ENCODE measurements at places on chromosomes 4 and X.

GRCh38 chr4:156053174-156053573, 99.5 kb upstream of the CTSO start:
- DNase-seq, result no peak

DNA sequence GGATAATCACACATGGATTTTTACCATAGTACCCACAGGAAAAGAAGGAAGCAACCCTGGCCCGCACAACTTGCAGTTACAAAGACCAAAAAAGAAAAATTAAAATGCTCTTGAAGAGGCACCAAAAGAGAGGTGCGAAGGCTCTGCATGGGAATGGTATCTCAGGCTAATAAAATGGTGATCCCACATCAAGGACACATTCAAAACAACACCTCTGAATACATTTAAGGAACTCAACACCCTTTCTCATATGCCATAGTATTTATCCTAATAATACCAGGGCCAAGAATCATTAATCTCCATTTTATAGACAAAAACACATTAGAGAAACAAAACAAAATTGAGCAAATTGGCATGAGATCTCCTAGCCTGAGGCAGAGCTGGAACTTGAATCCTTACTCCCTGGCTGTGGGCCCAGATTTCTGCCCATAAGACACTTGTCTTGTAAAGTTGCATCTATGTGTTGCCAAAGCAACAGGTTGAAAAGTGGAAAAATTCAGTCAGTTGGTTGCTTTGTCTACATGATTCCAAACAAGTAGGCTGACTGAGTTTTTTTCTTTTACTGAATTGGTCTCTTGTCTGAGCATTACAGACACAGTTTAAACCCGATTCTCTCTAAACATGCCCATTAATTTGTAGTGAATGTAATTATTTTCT, 33.5 kb downstream of the GUCY2F start:
- DNase-seq, result no peak

DNA sequence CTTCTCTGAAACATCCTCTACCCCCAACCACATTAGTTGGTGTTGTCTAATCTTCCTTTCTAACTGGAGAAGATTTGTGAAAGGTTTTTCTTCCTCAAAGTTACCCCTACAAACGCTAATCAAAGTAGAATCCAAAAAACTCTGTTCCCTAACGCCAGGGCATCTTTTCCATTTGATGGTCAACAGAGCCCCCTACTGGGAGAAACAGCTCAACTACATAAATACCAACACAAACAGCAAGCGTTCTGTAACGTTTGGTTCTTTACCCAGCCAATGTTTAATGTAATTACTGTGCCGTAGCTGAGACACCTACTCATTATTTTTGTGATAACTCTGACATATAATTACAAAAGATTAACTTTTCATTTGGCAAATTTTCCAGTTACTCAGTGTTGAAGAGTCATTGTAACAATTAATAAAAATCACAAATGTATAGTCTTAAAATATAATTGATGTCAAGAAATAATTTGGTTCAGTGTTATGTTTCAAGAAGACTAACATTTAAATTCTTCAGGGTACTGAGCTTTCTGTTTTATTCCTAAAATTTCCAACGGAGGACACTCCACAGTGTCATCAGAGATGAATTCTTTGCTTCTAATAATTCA, 94.9 kb upstream of the TBC1D9 start:
- DNase-seq, result no peak

- DNase-seq, result no peak
Measured at GRCh38 chr4:42709392-42710065, 52.6 kb upstream of the ATP8A1 start.

- no peak for DNase-seq
Measured at GRCh38 chr4:100985576-100985975, 361.8 kb downstream of the PPP3CA start.

DNA sequence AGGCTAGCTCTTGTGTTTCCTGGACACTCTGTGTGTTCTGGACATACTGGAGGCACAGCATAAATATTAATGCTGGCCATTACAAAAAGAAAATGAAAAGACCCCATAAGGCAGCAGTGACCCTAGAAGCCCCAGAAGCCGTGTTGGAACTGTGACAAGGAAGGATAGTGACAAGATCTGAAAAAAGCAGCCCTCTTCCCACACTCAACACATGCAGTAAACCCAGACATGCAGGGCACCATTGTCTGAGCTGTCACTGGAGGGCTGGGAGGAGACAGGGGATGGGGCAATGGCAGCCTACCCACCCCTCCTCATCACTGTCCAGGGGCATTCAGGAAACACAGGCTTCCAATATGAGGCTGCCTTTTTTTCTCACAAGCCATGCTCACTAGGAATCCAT, 6.5 kb downstream of the TRIM2 start:
- DNase-seq, result no peak

DNA sequence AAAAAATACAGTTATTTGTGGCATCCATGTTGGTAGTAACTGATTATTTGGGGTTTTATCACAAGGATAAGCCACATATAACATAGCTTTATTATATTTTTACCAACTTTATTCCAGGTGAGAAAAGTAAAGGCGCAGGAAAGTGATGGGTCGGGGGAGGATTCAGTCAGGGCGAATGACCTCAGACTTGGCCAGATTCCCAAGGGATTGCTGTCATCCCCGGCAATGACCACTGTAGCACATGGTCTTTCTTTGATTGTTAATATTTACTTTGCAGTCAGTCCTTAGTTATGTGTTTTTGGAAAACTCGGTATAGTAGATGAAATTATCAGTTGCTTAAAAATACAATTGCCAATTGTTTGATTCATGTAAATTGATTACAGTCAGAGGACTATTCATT, 17.6 kb downstream of the GRIA3 start:
- DNase-seq, result no peak

DNA sequence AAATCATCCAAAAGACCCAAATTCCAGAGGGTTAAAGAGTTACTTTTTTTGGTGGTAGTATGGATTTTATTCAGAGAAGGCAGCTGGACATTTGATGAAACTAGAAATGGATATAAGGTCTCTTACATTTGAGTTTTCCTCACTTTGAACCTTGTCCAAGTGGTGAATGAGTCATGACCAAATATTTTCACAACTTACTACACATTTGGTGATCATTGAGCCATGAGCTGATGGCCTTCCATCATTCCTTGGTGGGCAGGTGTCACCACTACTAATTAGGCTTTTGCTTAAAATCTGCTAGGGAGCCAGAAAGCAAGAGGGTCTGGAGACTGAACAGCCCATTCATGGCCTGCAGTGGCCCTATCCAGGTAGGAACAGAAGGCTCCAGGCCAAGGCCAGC, 620.2 kb upstream of the INTU start:
- no peak for DNase-seq

GRCh38 chr4:73603271-73603710, 16.9 kb downstream of the RASSF6 start:
- DNase-seq, result no peak

- no peak for DNase-seq
Measured at GRCh38 chrX:129235903-129236302, 287.4 kb downstream of the SMARCA1 start.

- DNase-seq, result peak; percentile 44
Measured at GRCh38 chrX:49172280-49172780, 632 bp downstream of the PLP2 start.

GRCh38 chrX:38036466-38036865, 30.1 kb downstream of the SYTL5 start:
- DNase-seq, result no peak
